SW 1271 (cell line): ENCODE measurements at places on chromosomes 6 and 20.

- no peak for DNase-seq
These were observed 994.6 kb upstream of the ADGRB3 start for GRCh38 chr6:67640484-67640883.

- DNase-seq: no peak
These were observed 202.3 kb downstream of the ERMARD start for GRCh38 chr6:169953686-169954085.

DNA sequence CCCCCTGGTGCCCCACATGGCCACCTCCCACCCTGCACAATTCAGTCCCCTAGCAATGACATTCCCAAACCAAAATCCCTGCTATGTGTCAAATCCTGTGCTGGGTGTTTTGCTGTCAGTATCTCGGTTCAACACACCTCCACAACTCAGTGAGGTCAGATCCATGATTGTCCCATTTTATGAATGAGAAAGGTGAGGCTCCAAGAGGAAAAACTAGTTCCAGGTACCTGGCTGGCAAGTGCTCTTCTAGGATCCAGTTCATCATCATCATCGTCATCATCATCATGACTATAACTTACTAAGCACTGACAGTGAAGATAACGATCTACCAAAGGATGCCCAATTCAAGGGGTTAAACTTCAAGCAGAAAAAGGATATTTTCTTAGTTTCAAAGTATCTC lies 15.2 kb downstream of the ID1 start:
- DNase-seq: no peak

GRCh38 chr6:75813476-75814250 lies 64.6 kb downstream of the MYO6 start:
- no peak for DNase-seq

DNA sequence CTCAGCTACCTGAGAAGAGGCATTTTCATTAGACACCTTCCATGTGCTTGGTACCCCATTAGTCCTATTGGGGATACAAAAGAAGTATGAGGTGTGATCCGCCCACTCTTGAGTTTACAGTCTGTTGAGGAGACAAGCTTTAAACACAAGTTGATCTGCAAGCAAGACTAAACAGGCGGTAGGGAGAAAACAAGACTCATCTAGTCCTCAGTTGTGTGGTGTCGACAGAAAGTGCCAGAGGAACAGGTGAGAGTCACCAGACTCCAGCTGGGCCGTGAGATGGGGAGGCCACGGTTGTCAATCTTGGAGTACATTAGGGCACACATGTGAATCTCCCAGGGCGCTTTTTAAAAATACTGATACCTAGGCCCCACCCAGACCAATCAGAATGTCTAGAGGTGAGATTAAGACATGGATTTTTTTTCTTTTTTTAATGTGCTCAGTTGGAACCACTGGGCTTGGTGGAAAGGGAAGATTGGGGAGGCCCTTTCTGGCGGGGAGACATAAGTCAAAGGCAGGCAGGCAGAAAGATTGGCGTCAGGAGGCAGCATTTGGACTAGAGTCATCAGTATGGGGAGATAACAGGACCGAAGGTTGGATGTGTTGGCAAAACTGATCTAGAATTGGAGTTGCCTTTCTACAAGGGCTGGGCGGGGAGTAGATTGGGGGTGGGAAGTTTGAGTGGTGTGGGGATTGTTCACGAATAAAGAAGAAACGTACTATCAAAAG lies 10.4 kb downstream of the E2F3 start:
- DNase-seq: no peak

DNA sequence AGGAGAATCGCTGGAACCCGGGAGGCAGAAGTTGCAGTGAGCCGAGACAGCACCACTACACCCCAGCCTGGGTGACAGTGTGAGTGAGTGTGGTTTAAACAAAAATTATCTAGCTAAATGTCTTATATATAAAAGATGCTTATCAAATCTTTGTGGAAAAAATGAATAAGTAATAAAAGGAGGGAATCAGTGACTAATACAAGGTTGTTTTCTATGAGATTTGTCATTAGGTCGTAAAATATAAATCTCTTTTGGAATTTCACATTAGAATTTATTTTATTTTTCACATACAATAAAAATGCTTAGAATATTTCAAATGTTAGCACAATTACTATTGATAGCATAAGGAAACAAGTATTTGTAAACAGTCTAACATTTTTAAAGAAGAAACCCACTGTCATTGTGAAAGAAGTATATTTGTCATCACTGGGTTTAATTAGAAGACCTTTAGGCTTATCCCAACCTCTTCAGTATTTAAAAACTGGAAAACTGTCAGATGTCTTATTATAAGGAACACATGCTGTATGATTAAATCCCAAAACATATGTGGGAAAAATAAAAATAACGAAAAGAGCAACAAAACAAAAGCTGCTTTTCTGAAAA lies 47.1 kb downstream of the ASCC3 start:
- no peak for DNase-seq

GRCh38 chr6:108164815-108165706 lies 761 bp upstream of the NR2E1 start:
- DNase-seq: no peak

- no peak for DNase-seq
These were observed 15.8 kb upstream of the PLCB4 start for GRCh38 chr20:9053108-9053507.

GRCh38 chr6:34358389-34358905 lies 34.0 kb downstream of the NUDT3 start:
- no peak for DNase-seq

DNA sequence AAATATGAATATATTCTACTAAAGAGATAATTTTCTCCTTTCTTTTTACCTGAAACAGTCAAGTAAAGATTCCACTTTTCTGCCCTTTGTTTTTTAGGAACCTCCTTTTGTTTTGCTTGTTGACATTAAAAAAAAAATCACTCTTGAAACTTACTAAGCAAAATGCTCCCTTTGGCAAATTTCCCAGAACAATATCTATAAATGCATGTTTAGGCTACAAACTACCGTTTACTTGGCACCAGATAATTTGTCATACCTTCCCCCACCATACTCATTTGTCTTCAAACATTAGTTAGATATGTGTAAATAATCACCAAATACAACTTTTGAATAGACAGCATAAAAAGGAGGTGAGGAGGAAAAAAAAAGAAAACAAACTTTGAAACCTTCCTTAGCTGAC lies 604.7 kb downstream of the RFPL4B start:
- no peak for DNase-seq

- no peak for DNase-seq
These were observed 19.4 kb downstream of the GPX6 start for GRCh38 chr6:28496099-28496779.
